ENCODE measurements at places on chromosomes 5 and 9.

GRCh38 chr5:23996525-23996924, 489.1 kb downstream of the PRDM9 start:
- DNase-seq: no peak

- no peak for DNase-seq
These were observed 64.5 kb downstream of the ENTREP1 start for GRCh38 chr9:69389437-69389995.

- DNase-seq: no peak
These were observed 205.5 kb upstream of the CDKN2B start for GRCh38 chr9:22214497-22215031.

GRCh38 chr9:108439947-108440346, 415.8 kb downstream of the ACTL7B start:
- no peak for DNase-seq

DNA sequence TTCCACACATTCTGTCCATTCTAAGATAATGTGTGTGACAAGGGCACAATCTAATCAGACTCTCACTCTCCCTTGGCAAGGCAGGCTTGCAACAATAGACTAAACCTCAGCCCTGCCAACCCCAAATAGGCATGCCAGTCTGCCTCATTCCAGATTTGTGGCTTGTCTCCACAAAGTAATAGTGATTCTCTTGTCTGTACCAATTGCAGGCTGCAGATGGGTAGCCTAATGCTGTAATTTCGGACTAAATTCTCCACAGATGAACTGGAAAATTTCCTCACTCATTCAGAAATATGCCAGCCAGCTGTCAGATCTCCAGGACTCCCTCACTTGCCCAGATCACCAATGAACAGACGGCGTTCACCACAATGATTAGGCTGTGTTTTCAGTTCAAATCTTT, 413.6 kb downstream of the ELAVL2 start:
- DNase-seq: no peak

- DNase-seq: no peak
These were observed 12.6 kb upstream of the GNAQ start for GRCh38 chr9:78044189-78044588.

DNA sequence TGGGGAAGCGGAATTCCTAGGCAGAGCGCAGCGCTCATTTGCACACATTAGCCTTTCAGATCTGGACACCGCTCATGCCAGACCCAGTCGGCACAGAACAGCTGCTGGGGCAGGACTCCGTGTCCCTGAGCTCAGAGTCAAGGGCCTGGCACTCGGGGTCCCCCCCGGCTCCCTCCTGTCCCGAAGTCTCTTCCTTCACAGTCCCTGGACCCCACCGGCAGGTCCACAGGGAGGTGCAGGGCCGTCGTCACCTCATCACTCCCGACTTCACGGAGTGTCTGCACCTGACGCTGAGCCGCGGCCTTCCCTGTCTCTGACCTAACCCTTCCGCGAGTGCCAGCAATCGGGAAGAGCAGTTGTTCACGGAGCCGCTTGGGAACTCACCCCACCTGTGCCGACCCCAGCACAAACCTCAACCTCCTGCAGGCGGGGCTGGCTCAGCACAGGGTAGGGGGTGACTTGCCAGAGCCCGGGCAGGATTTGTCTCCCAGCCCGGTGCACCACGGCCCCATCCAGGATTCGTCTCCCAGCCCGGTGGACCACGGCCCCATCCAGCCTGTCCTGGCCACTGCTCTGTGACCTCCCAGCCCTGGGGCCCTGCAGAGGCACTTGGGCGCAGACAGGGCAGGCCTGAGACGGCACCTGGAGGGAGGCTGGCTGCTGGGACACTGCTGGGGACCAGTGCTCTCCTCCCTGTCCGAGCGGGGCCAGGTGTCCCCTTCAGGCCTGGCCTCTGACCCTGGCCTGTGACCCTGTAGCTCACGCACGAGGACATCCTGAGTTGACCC, 9.9 kb upstream of the SLC9A3 start:
- DNase-seq: no peak

GRCh38 chr9:114480746-114481435, 24.4 kb downstream of the WHRN start:
- DNase-seq: no peak

GRCh38 chr5:39623291-39623865, 198.6 kb upstream of the DAB2 start:
- no peak for DNase-seq

GRCh38 chr5:160660132-160660531, 191.9 kb downstream of the ATP10B start:
- no peak for DNase-seq

DNA sequence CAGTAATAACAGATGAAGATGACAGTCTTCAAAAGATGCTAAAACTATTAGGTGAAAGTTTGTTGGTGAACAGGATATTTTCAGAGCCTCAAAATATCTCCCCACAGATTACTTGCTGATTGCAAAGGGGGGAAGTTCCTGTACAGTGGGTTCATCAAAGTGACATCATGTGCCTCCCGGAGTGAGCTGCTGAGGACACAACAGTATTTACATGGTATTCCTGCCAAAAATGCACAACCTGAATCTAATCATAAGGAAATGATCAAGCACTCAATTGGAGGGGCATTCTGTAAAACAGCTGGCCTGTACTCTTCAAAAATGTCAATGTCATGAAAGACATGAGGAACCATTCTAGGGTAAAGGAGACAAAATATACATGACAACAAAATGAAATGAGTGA, 18.9 kb upstream of the GLIS3 start:
- no peak for DNase-seq

GRCh38 chr9:136270173-136270705, 24.6 kb upstream of the QSOX2 start:
- no peak for DNase-seq

DNA sequence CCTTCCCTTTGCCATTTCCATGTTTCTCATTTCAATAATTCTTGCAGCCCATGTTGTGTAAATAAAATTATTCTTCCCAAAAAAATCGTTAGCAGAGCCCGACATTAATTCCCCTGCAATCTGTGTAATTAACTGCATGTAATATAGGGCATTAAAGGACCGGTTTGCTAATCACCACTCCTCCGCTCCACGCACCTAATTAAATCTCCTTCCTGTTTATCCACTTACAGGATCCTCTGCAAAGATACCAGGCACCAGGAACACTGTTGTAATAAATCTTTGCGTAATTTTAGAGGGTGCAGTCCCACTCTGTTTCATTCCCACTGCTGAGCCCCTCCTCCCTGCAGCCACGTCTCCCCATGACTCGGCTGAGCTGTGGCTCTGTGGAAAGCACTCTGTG, 105.0 kb upstream of the PPP1R26 start:
- no peak for DNase-seq

DNA sequence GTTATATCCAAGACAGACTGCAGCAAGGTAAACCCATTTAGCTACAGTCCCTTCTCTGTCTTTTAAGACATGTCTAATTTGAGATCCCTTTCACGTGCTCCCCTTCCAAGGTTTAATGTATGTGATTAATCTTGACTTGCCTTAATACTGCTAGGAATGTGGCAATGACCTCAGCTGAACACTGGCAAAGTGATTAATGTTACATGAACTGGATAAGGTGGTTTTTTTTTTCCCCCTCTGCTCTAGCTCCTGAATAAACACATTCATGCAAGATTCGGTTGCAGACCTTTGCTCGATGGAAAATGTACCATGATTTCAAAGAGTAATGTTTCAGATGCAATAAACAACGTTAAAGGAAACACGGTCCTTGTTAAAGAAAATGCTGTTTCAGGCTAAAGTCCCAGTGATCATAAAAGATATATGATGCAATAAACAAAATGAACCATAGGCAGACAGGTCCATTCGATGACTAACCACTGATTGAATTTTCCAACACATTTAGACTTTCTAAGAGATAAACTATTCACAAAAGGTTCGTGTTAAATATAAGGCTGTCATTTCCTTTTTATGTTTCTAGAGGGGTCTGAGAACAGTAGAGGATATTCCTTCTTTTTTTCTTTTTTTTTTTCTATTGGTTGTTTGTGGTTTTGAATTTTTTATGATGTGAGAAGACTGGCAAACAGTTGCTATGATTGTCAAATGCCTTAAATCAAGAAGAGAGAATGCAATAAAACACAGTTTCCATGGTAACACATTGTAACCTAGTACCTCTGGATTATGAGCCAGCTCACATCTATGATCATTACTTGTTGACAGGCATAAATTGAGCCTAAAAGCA, 44.7 kb upstream of the ZNF608 start:
- DNase-seq: no peak

GRCh38 chr5:134206627-134207160, 19.2 kb downstream of the PPP2CA start:
- DNase-seq: no peak

DNA sequence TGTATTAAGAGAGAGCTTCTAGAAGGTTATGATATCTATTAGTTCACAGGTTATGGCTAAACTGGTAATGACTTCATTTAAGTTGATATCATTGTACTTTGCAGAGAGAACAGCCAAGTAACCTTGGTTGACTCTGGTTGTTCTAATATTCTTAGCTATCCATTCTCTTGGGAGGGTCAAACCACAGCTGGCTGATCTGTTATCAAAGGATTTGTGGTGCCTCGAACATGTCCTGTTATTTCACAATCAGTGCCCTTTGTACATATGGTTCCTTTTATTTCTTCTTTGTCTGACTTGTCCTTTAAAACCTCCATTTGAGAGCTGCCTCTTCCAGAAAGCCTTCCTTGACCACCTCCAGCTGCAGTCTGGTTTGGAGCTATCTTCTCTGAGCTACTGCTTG, 61.7 kb downstream of the PDE8B start:
- no peak for DNase-seq

- DNase-seq: no peak
These were observed 70.3 kb downstream of the INSYN2B start for GRCh38 chr5:169909945-169910344.

DNA sequence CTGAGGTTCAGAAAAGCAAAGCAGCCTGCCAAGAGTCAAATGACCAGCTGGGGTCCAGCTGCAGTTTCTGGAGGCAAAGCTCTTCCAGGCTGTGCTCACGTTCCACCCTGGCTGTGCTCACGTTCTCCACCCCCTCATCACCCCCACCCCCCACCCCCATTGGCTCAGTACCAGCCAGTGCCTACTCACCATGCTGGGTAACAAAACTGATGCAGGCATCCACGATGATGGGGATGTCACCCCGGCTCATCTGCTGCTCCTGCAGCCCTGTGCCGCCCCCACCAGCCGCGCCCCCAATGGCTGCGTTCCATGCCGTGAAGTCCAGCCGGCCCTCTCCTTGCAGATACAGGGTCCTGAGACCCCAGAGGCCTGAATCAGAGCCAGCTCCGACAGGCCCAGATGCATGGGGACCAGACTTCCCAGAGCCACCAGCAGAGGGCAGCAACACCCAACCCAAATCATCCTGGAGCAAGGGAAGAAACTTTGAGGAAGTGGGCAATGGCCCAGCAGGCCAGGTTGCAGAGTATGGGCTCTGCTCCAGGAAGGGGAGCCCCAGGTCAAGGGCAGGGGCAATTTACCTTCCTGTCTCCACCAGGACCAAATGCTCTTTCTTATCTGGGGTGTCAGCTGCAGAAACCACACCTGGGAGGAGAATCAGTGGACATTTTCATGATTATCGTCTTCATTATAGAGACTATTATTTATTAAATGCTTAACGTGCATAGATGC, 13.7 kb upstream of the FCHSD1 start:
- peak; percentile 75 for DNase-seq

GRCh38 chr9:81393985-81394811, 295.1 kb downstream of the TLE1 start:
- DNase-seq: no peak

DNA sequence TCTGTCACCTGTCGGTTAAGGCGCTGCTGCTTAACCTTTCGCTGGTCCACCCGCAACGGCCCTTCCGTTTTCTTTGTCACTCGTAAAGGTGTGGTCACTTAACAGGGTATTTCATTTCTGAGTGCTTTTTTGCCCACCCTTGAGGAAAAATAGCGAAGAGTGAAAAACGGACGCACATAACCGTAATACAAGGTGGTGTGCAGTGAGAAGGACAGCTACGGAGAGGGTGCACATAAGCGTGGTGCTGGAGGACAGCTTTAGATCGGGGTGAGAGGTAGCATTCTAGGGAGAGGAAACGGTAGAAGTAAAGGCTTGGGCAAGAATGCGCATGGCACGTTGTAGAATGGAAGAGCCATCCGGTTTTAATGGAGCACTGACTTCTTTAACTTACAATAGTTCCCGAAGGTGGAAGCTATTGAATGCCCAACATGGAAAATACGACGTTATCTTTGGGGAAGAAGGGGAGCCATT, 761 bp downstream of the CCT5 start:
- DNase-seq: no peak

DNA sequence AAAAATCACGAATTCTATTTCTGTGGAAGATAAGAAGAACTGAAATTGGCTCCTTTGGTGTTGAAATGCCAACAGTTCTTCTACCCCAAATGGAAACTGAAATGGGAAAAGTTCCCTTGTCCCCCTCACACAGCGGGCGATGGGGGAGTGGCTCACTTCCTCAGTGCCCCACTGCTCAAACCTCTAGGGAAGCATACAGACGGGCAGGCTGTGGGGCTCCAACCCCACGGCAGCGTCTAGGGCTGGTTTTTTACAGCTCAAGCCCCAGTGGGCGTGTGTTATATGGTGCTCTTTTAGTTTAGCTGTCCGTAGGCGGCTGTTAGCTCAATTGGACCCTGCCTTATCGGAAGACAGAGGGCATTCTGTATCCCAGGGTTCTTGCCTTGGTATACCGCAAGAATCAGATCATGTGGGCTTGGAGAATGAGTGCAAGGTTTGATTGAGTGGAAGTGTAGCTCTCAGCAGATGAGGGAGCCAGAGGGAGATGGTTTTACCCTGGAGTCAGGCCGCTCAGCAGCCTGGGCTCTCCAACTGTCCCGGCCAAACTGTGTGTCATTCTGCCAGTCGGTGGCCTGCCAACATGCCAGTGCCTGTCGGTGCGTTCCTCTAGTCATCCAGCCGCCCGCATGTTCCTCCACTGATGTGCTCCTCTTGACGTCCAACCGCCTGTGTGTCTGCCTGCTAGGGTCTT, 166.3 kb upstream of the ZNF608 start:
- DNase-seq: no peak

DNA sequence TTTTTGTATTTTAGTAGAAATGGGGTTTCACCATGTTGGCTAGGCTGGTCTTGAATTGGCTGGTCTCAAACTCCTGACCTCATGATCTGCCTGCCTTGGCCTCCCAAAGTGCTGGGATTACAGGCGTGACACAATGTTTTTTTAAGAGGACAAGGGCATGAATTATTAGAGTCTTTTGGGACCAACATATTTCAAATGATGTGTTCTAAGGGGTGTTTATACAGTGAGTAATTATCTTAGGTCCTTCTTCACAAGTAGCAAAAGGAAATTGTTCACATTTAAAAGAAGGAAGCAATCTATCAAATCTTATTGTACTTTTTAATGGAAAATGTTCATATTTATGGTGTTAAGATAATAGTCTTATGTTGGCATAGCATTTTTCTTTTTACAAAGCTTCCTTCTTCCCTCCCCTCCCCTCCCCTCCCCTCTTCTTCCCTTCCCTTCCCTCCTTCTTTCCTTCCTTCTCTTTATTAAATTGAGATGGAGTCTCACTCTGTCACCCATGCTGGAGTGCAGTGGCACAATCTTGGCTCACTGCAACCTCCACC, 6.7 kb downstream of the GNG10 start:
- DNase-seq: no peak

GRCh38 chr5:51395245-51395644, 12.0 kb downstream of the ISL1 start:
- DNase-seq: no peak
